GM13976 (cell line): ENCODE measurements at places on chromosomes 7 and 10.

- no peak for DNase-seq
Observed at GRCh38 chr7:42471573-42472174, 234.7 kb upstream of the GLI3 start.

DNA sequence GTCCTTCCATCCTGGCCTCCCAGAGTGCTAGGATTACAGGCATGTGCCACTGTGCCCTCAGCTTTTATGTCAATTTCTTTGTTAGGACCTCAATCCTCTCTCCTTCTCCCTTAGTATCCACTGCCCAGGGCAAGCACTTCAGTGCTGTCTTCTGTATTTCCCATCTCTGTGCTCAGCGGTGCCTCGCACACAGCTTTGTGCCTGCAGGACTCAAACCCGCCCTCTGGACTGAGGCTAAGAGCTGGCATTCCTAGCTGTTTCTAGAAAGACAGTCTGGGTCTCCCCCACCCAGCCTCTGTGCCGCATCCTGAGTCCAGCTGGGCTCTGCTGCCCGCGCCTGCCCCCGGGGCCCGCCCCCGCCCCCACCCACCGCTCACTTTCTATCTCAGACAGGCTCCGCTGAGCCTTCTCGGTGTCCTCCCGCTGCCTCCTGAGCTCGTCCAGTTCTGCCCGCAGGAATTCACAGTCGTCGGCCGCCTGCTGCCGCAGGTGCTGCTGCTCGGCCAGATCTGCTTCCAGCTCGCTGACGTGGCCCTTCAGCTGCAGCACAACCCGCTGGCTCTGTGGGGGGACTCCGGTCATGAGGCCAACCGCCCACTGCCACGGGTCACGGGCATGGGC is 67.3 kb downstream of the SPDYE5 start:
- no peak for DNase-seq

DNA sequence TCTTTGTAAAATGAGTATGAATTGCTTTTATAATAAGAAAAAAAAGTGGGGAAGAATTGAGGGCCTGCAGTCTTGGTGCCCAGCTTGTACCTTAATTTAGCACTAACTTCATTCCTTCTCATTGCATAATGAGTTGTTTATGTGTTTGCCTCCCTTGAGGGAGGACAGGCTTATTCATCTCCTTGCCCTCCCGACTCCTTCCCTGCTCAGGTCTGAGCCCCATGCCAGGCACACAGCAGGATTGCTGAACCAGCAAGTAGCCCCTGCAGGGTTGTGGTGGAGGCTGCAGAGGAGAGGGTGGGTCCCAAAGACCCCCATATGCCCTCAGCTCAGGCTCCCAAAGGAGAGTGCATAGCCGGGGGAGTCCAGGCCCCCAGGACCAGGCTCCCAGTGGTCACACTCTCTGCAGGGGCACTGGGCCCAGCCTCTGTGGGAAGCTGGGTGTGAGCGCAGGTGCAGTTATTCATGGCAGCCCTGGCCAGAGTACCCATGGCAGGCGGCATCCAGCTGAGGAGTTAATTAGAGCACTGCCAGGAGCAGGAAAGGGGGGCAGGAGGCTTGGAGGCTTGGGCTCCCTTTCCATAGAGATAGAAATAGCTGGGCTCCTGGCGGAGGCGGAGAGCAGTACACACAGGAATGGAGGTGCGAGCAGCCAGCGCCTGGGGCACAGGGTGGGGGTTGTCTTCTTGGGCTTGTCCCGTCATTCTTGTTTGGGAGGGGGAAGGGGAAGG is 28.2 kb upstream of the GOLGA7B start:
- DNase-seq = no peak

GRCh38 chr10:2303169-2303568 is 565.8 kb upstream of the ADARB2 start:
- no peak for DNase-seq

- DNase-seq = no peak
Observed at GRCh38 chr10:20948686-20949327, 51.7 kb upstream of the NEBL start.

DNA sequence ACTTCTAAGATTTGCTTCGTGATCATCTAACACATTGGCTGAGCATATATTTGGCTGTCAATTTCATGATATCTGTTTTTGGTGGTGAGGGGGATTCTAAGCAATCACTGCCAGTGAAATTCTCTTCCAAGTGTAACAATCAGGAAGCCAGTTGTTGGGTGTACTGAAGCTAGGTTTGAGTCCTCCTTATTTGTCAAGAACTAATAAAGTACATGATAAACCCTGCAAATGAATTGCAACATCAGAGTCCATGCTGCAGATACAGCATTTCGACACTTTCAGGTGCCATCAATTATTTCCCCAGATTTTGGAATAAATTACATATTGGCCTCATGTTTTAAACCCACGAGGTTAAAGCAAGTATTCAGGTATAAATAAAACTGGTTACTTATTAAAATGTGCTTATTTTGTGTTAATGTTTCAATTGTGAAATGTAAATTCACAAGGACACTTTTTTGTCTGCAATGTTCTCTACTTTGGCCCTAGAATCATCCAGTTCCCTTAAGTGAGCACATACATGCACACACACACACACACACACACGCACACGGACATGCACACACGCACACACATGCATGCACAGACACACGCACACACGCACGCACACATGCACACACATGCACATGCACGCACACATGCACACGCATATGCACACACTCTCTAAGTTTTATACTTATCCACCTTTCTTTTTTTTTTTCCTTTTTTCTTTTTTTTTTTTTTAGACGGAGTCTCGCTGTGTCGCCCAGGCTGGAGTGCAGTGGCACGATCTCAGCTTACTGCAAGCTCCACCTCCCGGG is 510.2 kb upstream of the KLF6 start:
- no peak for DNase-seq

DNA sequence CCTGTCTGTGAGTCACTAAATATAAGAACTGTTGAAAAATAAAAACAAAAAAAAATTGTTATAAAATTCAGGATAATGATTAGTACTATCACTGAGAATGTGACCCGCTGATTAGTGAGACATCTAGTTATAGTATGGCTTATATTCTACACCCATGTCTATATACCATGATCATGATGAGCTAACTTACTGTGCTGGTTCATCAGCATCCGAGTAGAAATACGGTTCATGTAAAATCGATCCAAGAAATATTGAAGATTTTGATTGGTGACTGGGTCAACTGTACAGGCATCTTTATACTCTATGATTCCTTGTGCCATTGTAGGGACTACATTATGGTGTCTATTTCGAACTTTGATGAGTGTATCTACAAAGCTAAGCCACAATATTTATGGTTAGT is 3.7 kb downstream of the PDK4 start:
- DNase-seq = no peak

DNA sequence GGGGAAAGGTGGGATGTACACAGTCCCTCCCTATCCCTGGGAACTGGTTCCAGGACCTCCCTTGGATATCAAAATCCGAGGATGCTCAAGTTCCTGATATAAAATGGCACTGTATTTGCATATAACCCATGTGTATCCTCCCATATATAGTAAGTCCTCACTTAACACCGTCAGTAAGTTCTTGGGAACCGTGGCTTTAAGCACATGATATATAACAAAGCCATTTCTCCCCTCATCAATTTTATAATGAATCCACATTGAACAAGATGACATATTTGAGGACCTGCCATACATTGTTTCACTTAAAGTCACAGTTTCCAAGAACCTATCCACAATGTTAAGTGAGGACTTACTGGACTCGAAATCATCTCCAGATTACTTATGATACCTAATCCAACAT is 5.4 kb downstream of the CRYGN start:
- DNase-seq = no peak

DNA sequence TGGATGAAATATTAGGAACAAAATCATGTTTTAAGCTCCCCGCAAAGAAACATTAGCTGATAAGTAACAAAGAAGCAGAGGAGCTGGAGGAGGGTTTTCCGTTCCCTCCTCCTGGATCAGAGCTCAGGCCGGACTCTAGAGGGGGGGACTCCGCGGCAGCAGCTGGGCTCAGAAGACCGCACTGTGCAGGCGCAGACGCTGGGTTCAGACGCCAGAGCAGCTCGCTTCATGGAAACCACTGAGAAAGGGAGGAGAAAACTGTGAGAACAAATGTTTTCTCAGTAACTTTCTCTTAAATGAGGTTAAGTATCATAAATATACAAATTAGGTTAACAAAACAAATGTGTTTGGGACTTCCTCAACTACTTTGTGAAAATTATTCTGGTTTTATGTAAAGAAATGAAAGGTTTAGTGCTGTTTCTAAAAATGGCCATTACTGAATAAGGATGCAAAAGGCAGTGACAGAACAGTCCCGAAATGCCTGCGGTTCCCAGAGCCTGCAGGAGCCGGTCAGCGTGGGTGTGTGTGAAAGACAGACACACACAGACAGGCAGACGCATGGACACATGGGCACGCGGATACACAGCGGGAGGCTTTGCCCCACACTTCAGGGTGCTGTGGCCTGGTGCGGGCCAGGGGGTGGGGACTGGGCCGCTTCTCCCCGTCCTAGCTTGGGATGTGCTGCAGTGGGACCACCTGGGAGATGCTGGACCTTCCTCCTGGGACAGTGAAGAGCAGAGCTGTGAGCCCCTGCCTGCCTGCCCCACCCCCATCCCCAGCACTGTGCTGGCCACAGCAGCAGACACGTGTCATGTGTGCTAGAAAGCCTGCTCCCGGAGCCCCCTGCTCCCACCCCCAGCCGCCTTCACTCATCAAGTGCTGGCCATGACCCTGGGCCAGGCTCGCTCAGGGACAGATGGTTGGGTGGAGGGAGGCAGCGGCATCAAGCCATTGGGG is 20.3 kb upstream of the ADGRA1 start:
- DNase-seq = no peak

GRCh38 chr10:63430999-63431356 is 34.8 kb downstream of the JMJD1C start:
- no peak for DNase-seq

DNA sequence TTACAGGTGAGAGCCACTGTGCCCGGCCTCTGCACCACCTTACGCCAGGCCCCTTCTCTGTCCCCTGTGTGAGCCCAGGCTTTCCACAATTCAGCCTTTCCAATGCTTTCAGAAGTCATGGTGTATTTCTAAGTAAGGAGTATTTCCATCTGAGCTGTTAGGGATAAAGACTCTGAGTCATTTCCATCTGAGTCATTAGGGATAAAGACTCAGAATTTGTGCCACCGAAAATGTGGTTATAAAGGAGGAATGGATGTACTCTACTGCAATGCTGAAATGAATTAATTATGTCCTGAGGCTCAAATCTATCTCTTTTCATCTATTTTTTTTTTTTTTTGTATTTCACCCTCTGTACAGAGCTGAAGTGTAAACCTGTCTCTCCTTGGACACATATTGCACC is 84.0 kb downstream of the GATA3 start:
- no peak for DNase-seq

DNA sequence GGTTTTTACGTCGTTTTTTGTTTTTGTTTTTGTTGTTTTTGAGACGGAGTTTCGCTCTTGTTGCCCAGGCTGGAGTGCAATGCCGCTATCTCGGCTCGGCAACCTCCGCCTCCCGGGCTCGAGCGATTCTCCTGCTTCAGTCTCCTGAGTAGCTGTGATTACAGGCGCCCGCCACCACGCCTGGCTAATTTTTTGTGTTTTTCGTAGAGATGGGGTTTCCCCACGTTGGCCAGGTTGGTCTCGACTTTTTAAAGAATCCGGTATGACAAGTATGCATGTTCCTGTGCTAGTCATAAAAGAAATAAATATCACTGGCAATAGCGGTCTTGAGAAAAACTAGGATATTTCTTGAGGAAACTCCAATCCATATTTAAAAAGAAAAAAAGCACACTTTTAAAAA is 2.7 kb upstream of the ARL4A start:
- no peak for DNase-seq

DNA sequence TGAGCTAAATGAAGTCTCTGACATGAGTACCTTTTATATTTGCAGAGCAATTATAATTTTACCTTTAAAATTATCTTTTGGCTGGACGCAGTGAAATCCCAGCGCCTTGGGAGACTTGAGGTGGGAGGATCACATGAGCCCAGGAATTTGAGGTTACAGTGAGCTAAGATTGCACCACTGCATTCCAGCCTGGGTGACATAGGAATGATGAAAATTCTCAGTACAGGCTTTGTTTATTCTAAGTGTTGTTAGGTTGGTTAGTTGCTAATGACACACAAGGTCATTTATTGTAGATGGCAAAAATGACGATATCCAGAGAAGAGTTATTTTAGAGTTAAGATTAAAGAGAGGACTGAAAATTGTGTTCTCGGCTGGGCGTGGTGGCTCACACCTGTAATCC is 87.6 kb downstream of the XRCC2 start:
- no peak for DNase-seq

- peak; percentile 30 for DNase-seq
Observed at GRCh38 chr7:17126413-17127268, 171.8 kb upstream of the AHR start.

GRCh38 chr7:23927709-23928417 is 217.8 kb downstream of the STK31 start:
- DNase-seq = no peak

DNA sequence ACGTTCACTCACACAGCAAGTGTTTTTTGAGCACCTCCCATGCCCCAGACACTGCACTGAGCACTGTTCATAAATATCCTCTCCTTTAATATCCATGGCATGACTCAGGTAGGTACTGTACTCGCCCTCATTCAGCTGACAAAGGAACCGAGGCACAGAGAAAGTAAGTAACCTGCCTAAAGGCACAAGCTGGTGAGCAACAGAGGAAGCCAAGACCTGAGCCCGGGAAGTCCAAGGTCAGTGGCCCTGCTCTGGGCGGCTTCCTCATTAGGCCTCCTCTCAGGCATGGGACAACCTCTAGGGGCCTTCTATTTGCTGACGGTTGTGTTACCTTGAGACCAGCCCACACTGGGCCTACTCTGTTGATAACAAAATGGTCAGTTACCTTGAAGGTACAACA is 45.1 kb upstream of the EZH2 start:
- no peak for DNase-seq

DNA sequence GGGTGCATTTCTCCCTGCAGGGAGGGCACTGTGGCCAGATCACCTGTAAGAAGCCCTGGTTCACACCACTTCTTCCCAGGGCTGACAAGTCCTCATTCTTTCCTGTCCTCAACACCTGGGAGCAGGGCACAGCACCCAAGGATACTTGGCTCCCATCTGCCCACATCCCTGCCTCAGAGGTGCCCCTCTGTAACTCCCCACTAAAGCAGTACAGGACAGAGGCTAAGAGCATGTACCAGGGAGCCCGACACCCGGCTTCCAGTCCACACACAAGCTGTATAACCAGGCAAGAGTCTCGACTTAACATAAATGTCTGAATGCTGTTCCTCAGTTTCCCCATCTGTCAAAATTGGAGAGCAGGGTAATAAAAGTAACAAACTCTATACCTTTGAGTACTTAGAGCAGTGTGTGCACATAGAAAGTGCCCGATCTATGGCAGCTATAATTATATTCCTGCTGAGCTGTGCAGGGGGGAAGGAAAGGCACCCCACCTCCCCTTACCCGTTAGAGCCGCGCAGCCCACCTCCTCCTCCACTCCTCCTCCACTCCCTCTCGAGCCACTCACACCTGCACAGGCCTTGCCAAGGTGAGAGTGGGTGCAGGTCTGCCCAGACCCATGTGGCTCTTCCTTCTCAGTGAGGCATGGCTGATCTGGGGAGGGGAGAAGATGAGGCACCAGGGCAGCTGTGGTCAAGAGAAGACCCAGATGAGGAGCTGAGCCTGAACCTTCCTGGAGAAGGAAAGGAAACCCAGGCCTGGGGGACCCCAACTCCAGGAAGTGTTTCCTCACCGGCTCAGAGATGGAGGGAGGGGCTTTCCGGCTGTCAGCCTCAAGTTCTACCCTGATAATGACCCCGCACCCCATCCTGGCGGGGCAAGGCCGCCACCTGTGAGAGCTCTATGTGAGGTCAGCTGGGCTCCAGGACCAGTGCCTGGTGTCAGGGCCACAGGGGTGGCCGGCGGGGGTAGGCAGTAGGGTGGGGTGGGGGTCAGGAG is 22.6 kb downstream of the PODXL start:
- DNase-seq = no peak
